Heart right ventricle (tissue), 16 donors: ENCODE measurements at places on chromosomes 4 and X.

DNA sequence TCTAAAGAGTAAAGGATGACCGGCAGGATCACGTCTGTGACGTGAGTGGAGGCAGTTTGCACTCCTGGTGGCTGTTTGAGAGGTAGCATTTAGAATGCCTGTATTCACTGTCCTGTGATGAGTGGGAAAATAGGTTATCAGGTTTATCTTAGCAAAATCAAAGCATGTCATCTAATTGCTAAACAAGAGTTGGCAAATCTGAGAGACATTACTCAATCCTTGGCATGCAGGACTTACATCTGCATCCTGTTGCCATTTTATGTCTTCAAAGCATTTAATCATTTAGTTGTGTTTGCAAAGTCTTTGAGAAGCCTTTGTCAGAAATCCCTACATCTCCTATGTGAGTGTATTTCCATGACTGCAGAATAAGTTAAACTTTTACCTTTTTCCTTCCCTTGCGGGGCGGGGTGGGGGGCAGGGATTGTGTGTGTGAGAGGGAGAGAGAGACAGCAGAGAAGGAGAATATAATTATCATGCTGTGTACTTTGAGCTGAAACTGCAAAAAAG lies 41.4 kb upstream of the MSANTD1 start:
- no peak for DNase-seq

GRCh38 chr4:1968686-1969295 lies 40.0 kb downstream of the NELFA start:
- no peak for DNase-seq

- no peak for DNase-seq
Measured at GRCh38 chr4:25842229-25842845, 20.5 kb downstream of the SEL1L3 start.

DNA sequence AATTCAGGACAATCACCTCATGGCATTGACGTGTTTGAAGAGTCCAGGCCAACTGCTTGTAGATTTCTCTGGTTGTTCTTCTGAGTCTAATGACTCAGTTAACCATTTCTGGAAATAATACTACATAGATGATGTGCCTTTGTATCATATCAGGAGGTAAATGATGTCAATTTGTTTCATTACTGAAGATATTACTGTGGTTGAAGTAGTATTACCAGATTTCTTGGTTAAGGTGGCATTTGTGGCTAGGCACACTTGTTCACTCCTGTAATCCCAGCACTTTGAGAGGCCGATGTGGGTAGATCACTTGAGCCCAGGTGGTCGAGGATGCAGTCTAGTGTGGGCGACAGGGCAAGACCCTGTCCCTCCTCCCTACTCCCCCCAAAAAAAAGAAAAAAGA lies 15.7 kb downstream of the RPL9 start:
- DNase-seq: no peak

DNA sequence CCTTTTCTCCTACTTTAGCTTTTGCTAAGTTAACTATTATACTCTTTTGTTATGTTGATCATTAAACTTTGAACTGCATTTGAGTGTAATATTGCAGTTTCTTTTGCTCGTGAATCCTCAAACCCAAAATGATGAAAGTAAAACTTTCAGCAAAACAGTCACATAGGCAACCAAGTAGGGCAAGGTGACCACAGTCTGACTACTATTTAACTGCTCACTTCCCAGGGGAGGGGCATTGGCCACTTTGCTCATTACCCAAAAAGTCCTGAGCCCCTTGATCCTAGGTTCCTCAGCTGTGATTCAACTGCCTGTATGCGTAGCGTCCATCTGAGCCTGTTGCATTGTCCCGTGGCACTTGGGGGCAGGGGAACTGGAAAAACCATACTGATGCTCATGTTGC lies 17.0 kb downstream of the RBMX2 start:
- DNase-seq: no peak

GRCh38 chr4:121958777-121959176 lies 6.9 kb upstream of the TRPC3 start:
- DNase-seq: no peak

DNA sequence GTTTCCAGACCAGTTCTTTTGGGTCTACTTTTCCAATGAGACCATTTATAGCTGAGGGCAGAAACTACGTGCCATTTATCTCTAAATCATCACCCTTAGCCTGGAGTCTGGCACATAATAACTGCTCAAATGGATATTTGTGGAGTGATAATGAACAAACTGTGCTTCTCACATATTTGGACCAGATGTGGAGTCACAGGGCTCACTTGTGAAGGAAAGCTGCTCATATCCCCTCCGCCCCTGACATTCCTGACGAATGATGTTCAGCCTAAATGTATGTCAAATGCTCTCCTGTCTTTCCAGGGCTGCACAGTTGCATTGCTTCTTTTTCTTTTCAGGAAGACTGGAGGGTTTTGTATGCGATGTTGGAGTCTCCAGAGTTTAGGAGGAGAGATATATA lies 110.1 kb downstream of the GBA3 start:
- DNase-seq: no peak
